ENCODE measurements at places on chromosomes 12 and 14. TPM values are rescaled to one million over a fixed set of nuclear protein-coding genes. Genes with fewer than 3 reads are reported as not detected.

DNA sequence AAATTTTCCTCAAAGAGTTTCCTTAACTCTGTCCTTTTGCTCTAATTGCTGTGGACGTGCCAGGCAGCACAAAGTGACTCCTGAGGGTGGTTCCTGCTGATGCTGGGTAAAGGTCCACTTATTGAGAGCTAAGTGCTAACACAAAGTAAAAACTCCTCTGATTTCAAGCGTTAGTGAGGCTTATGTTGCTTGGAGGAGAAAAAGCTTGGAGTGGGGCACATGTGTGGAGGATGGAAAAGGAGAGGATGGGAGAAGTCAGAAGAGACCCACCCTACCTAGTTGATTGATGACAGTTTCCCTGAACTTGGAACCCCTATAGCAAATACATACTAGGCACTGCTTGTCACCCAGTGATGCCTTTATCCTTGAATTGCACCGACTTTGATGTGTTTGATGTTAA lies 10.1 kb upstream of the SLC11A2 start:
- no peak for ATAC-seq

DNA sequence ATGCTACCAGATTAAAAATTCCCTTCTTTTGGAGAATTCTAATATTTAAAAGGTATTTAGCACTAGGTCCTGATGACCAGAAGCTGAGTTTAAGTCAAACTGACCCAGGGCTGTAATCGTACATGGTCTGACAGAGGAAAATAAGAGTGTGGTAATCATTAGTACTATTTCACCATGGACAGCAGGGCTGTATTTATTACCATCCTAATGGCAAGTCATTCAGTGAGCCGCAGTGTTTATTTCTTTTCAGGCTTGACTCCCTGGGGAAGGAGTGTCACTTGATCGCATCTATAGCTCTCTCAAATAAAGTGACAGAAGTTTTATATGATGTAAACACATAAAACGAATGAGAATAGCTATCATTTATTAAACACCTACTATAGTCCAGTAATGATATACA lies 261.8 kb downstream of the BTG1 start:
- ATAC-seq, result no peak

DNA sequence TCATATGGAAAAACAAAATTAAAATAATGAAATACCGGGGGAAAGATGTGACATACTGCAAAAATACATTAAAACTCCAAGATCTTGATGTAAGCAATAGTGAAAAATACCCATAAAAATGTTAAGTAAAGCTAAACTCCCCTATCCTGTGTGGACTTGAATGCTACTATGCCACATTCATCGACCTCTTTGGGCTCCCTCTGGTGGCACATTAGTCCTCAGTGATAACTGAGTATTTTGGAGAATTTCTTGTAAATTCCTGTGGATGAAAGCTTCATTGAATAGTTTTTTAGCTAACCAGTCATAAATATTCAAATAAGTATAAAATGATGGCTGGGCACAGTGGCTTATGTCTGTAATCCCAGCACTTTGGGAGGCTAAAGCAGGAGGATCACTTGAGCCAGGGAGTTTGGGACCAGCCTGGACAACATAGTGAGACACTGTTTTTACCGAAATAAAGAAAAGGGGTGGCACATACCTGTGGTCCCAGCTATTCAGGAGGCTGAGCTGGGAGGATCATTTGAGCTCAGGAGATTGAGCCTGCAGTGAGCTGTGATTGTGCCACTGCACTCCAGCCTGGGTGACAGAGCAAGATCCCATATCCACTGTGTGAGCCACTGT lies 42.4 kb upstream of the SGPP1 start:
- peak; percentile 81 for ATAC-seq

DNA sequence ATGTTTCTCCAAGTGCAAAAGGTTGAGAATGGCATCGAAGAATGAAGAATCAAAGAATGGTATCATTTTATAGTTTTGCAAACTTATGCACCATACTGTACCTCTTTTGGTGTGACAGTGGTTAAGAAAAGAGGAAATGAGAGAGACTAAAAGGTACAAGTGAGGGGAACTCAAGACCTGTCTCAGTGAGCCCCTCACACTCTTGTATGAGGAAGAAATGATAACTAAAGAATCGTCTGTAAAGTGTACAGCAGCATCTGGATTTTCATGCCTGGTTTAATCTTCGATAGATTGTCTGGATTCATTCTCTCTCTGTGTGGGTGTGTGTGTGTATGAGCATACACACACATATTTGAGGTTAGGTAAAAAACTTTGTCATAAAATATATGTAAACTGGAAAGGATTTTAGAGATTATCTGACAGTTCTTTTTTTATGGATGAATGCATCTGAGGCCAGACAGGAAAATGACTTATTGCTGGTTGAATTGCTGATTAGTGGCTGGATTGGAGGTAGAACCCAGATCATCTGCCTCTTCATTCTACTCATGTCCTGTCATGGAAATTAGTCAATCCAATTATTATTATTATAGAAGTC lies 16.0 kb upstream of the SLC38A2 start:
- ATAC-seq, result no peak

DNA sequence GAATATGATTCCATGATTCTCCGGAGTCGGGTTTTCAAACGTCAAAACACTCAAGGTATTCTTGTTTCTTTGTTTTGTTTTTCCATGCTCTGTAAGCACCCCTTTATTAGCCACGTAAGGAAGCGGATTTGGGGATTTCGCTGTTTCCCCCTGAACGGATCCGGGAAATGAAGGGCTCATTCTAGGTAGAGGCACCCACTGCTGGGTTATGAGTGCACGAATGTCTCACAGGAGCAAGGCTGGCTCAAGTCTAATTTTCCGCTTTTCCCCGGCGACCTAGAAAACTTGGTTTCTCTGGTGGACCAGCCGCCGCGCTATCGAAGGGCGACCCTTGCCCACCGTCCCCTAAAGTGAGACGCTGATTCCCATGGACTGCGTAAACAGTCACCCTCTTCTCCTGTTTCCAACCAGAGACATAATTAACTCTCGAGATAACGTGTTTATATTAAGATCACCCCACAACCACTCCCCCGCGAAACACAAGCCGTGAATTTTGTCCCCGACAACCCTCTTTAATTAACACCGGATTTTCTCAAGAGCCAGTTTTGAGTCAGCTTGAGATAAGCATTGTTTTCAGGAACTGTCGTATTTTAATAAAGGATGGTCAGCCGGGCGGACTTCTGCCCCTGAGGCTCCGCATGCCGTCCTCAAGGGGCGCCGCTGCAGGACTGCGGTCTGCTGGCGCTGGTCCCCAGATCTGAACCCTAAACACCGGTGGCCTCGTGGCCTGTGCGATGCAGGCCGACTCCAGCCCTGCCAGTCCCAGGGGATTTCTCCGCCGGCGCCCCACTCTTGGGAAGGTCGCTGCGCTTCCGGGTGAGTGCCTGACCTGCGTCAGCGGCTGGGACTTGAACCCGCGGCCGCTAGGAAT lies 515 bp upstream of the ABCC9 start:
- peak; percentile 11 for ATAC-seq

- no peak for ATAC-seq
These were observed 43.9 kb upstream of the DLK1 start for GRCh38 chr14:100682749-100683148.

DNA sequence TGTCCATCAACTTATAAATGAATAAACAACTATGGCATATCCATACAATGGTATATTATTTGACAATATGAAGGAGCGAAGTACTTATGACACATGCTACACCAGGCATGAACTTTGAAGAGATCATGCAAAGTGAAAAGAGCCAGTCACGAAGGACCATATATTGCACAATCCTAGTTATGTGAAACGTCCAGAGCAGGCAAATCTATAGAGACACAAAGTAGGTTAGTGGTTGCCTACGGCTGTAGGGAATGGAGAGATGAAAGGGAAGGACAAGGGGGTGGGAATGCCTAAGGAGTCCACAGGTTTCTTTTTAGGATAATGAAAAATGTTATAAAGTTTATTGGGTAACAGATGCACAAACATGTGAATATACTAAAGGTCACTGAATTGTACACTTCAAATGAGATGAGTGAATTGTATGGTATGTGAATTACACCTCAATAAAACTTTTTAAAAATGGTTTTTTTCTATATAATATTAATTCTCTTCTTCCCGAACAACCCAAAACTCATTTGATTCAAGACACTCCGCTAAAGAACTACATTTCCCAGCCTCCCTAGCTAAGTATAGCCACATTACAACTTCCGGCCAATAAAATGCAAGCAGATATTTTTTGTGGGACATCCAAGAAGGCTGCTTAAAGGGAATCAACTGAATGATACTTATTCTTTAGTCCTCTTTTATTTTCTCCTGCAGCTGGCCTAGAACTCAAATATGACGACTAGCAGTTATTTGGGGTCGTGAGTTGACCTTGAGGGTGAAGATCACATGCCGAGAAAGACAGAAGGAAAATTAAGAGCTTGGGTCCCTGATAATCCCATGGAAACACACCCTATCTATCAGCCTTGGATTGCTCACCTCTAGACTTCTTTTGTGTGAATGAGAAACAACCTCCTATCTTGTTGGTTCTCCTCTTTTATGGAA lies 187.2 kb downstream of the TTC8 start:
- ATAC-seq, result no peak

DNA sequence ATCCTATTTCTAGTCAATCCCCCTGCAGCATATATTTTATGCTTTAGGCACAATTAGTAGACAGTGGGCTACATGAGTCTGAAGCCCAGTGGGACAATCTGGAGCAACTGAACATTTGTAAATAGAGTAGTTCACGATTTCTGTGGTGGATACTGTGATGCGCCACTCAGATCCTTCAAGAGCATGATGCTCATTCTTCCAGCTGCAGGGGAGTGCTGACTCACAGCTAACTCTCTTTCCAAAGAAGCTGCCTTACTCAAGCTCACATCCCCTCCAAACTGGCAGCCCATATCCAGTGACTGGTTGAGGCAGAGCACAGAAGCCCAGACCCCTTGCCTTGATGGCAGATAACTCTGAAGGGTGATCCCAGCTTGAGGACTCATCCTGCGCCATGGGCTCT lies 224.2 kb upstream of the EEA1 start:
- ATAC-seq, result no peak

GRCh38 chr12:129635021-129635685 lies 268.7 kb downstream of the TMEM132D start:
- no peak for ATAC-seq

GRCh38 chr12:59459966-59460660 lies 135.7 kb upstream of the SLC16A7 start:
- ATAC-seq, result no peak

- no peak for ATAC-seq
These were observed 29.5 kb downstream of the YAF2 start for GRCh38 chr12:42208574-42208973.

DNA sequence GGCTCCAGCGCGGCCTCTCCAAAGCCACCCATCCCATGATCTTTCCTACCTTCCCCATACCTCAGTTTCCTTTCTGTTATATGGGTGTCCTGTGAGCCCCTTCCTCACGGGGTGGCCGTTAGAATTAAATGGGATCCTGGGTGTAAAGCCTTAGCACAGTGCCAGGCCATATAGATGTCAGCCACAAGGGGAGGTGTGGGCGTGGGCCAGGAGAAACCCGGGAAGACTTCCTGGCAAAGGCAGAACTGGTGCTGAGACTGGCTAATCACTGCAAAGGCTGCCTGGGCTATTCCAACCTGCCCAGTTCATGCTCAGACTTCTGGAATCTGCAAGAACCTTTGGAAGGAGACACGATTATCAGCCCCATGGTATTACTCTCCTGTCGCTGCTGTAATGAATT lies 11.0 kb upstream of the NCOR2 start:
- no peak for ATAC-seq

DNA sequence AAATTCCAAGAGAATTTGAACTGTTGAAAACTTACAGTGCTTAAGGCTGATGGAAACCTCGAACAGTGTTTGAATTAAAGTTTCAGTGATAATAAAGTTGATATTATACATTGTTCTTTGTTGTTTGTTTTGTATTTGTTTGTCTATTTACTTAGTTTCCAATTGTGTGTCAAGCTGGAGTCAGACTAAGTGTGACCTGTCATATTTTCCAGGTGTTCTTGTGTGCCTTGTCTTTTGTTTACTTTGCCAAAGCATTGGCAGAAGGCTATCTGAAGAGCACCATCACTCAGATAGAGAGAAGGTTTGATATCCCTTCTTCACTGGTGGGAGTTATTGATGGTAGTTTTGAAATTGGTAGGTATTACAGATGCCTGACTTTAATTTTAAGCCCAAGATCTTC lies 6.0 kb downstream of the SLCO1C1 start:
- no peak for ATAC-seq

GRCh38 chr12:41941079-41941478 lies 203.6 kb downstream of the GXYLT1 start:
- no peak for ATAC-seq

- ATAC-seq, result no peak
These were observed 41.1 kb downstream of the GRIP1 start for GRCh38 chr12:66637699-66638301.

DNA sequence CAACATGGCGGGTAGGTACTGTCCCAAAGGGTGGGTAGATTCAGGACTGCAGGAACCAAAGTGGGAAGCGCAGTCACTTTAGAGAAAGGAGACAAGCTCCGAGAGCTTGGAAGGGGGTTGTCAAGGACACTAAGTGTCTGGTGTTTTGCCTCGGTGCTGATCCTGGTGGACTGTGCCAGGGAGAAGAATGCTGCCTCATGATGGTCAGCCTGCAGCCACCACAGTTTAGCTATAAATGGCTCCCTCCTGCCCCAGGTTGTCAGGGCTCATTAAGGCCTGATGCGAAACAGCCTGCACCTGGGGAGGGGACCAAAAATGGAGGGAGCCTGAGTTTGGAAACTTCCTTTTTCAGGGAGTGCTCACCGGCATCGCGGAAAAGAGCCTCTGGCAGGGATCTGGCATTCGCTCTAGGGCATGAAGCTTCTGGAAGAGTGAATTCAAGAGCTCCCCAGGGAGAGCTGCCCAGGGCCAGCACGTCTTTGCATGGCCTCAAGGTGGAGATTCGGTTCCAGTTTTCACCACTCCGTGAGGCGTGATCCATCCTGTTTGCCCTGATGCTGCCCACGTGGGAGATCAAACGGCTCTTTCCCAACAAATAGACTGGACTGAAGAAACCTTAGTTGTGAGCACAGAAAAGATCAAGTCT lies 164.0 kb downstream of the FOXN3 start:
- no peak for ATAC-seq

- ATAC-seq, result no peak
These were observed 29.1 kb upstream of the SLC38A2 start for GRCh38 chr12:46401662-46402061.

DNA sequence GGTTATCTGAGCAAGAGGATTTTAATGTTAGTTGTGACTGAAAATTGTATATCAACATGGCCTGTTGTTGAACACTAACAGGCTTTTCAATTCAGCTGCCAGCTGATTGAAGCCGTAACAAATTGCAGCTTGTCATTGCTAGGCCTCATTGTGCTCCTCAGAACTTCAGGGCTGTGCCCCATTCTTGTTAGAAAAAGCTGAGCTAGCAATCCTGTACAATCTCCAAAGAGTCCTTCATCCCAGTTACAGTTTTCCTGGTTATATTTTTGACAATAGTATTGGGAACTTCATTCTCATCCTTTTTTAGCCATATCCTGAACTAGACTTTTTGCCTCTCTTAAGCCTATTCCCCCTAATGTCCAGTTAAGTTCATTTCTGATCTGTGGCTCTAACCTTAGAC lies 564.1 kb upstream of the ATXN7L3B start:
- ATAC-seq, result no peak

MUCL1 gene
- total RNA-seq, result not detected

TAS2R31 gene
- total RNA-seq, result 8.0 TPM

PTPRR gene
- total RNA-seq, result not detected

MDP1 gene
- total RNA-seq, result 4.0 TPM

SMIM41 gene
- total RNA-seq, result not detected

TSPAN8 gene
- not detected for total RNA-seq

CYP27B1 gene
- 14.7 TPM for total RNA-seq

ARPC3 gene
- total RNA-seq, result 325 TPM

GDF3 gene
- total RNA-seq, result not detected

P2RX4 gene
- 31.6 TPM for total RNA-seq

PLEK2 gene
- total RNA-seq, result 1.5 TPM
